ENCODE measurements at places on chromosomes 13 and 19. TPM values are rescaled to one million over a fixed set of nuclear protein-coding genes. Genes with fewer than 3 reads are reported as not detected.
A peak's percentile ranks its signal among the peaks of the same experiment; 100 is the strongest.

Gene KANK3
- total RNA-seq: not detected

Gene TBC1D4
- 4.0 TPM for total RNA-seq

Gene FPR1
- 5.8 TPM for total RNA-seq

Gene PGLYRP2
- total RNA-seq: not detected

Gene S1PR4
- total RNA-seq: not detected

DNA sequence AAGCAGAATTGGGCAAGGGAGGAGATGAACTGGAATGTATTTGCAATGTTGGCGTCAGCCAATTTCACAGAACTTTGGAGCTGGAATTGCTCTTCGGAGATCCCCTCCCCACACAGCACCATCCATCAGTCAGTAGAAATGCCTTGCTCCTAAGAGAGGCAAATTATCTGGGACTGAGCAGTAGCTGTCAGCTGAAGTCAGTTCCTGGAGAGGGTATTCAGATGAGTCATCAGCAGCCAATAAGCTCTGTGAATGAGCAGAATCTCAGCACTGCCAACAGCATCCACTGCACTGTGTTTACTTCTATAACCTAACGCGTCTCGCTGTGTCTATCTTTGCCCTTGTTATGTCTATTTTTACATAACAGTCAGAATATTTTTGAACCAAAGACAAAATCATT, 213.7 kb downstream of the SLITRK5 start:
- no peak for DNase-seq

- peak; percentile 83 for DNase-seq
These were observed 21.8 kb upstream of the NAXD start for GRCh38 chr13:110593430-110594130.

- DNase-seq: peak; percentile 99
These were observed at the start of gene ZNF525 for GRCh38 chr19:53365134-53365898. ZNF525 (plus strand) TSS chr19:53365705; CDS start chr19:53372282, 6,577 bp downstream.

GRCh38 chr19:49857061-49857837, 6.3 kb downstream of the PTOV1 start:
- DNase-seq: no peak

DNA sequence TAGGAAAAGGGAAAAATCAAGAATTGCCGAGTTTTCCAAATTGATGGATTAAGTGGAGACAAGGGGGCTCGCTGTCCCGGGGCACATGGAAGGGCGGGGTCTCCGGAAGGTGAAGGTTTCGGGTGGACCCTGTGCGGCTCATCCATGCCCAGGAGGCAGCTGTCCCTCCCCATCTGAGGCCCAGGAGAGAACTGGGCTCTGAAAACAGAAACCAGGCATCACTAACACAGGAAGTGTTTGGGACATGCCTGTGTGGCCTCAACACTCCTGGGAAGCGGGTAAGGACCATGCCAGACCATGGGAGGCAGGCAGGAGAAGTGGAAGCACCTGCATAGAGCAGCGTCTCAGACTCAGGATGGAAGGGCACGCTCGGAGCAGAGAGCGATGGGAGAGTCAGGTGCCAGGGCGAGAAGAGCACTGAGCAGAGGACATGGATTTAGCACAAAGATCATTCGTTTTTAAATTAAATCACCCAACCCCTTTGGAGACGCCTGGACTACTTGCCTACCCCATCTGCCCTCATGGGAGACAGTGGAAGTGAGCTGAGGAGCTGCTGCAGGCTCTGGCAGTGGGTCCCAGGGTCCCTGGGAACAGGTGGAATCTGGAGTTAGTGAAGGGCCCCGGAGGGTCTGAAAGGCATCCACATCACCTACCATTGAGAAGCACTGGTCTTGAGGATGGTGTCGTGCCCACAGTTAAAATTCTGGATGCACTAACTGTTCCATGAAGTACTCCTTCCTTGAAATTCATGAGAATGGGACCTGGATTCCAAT, 183.2 kb upstream of the SOX1 start:
- no peak for DNase-seq

DNA sequence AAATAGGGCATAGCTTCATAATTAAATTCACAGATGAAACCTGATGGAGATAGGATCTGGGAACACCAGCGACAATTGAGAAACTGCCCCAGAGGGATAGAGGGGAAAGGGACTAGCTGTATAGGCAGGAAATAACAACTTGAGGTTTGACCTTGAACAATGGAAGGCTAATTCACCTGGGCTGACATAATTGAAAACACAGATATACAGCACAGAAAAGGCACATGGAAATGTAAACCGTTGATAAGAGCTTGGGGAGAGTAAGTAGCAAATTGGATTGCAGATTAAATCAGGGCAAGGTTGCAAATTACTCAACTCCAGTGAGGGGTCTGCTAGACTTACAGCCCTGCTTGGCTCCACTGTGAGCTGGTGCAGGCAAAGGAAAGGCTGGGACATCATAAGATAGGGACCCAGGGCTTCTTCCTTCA, 246.7 kb downstream of the DLEU7 start:
- DNase-seq: no peak

GRCh38 chr13:63088226-63088625, 1672.6 kb upstream of the PCDH20 start:
- no peak for DNase-seq

DNA sequence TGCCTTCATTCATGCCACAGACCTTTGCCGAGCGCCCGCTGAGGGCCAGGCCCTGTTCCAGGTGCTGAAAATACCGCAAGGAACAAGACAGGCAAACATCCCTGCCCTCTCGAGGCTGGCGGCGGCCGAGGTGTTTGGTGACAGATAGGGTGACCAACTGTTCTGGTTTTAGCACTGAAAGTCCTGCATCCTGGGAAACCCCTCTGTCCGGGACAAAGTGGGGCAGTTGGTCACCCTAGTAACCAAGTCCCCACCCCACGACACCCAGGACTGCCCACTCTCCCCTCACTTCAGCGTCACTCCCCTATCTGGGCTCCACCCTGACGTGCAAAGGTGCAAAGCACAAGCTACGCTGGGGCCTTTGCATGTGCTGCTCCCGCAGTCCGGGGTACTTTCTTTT, 17.3 kb downstream of the ZBTB7A start:
- no peak for DNase-seq

DNA sequence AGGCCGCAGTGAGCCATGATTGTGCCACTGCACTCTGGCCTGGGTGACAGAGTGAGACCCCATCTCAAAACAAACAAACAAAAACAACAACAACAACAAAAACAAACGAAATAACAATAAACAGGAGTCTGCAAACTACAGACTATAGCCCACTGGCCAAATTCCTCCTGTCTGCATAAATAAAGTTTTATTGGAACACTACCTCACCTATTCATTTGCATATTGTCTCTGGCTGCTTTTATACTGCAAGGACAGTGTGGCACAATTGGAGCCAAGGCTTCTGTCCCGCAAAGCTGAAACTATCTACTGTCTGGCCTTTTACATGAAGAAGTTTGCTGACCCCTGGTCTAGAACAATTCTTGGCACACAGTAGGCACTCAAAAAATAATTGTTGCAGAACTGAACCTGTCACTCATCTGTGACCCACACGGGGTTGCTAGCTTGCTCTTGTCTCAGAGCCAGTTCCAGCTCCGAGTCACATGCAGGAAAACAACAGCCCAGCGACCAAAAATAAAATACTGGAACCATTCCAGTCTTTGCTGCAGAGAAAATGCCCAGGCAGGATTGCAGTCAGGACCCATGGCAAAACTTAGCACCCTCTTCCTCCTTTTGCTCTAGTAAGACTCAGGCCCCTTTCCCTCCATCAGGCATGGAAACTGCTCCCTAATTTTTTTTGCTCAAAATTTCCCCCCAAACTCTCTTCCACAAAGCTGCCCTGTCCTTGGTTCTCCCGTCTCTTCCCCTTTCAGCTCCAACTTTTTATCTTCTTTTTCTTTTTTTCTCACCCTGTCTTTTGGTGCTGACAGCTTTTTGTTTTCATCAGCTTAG, 4.8 kb upstream of the MYH14 start:
- DNase-seq: no peak

- DNase-seq: no peak
These were observed 32.3 kb downstream of the ITM2B start for GRCh38 chr13:48265217-48265815.

All from Karpas-422 (cell line).